ENCODE measurements at places on chromosomes 3 and 15.

DNA sequence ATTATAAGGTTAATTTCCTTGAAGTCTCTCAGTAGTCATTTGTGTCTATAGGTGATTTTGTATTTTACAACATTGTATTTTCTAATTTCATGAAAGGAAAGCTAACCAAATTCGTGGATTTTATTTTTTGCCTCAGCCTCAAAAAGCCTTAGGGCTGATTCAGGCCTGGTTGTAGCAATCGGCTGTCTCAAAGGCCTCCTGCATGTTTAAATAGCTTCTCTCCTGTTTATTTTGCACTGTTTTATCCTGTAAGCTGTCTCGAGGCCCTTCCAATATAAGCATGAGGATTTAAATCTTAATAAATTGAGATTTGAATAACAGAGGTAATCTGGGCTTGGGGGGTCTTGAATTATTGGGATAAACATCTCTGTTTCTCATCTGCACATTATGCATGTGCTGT is 51.7 kb upstream of the ICE2 start:
- DNase-seq = no peak

DNA sequence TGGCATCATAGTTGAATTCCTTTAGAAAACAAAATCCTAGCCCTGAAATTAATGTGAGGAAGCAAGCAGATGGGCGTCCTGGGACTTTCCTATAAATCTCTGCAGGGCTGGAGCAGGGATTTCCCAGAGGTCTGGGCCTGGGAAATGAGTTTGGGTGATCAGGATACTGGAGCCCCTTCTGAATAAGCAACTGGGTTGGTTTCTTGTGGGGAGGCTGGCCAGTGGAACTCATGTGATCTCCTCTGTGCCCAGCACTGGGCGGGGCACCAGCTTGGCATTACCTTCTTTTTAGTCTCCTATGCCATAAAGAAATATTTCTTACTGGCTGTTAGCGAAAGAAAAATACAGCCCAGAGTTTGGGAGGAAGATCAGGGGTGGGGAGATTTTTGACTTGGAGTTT is 1.7 kb downstream of the THSD4 start:
- DNase-seq = no peak

- DNase-seq = no peak
These were observed 69.7 kb upstream of the ITGA11 start for GRCh38 chr15:68501616-68502015.

GRCh38 chr3:34947834-34948233 is 691.5 kb upstream of the ARPP21 start:
- no peak for DNase-seq

DNA sequence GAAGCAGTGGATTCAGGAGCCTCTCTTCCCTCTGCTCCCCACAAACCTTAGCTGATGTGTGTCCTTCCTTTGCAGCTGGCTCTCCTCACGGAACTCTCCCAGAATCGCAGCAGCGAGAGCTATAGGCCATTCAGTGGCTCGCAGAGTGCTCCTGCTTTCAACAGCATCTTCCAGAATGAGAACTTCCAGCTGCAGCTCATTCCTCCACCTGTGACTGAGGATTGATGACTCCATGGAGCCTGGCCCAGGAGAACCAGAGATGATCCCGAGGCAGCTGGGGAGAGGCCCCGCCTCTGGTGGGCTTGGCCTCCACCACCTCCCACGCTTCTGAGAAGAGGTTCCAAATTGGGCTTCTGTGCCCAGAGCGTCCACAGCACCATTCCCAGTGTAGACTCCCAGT is 101.1 kb downstream of the C3orf70 start:
- DNase-seq = no peak

GRCh38 chr3:25086721-25087120 is 341.3 kb upstream of the RARB start:
- no peak for DNase-seq

- no peak for DNase-seq
These were observed 80.5 kb downstream of the UBE2E2 start for GRCh38 chr3:23283625-23284024.

DNA sequence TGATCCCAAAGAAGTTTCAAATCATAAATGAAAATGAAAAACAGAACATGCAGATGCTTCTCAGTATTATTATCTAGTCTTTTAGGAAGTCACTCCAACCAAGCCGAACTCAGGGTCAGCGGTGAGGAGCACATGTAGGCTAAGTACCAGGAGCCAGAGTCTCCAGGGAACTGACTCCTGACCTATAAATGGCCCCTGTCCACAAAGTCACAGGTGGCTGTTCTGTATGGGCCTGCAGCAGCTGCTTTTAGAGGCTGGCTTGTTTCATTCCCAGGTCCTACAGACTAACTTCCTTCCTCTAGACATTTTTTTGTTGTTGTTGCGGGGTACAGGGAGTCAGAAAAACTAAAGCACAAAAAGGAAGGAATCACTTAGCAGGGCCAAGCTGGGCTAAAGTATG is 54.6 kb downstream of the DAPK2 start:
- no peak for DNase-seq

- no peak for DNase-seq
These were observed 50.1 kb upstream of the BCL6 start for GRCh38 chr3:187795207-187795960.

GRCh38 chr3:38598791-38599190 is 50.7 kb downstream of the SCN5A start:
- DNase-seq = no peak

Data from activated T-cell treated with anti-CD3 and anti-CD28 coated beads for 4 hours (primary cell).